NCI-H2171 treated with DMSO at 0.1 percent for 48 hours (cell line): ENCODE measurements at places on chromosomes 4 and X.

- no peak for DNase-seq
These were observed 23.2 kb downstream of the ADD1 start for GRCh38 chr4:2866891-2867290.

GRCh38 chr4:20506827-20507226 is 193.4 kb upstream of the PACRGL start:
- DNase-seq, result no peak

- no peak for DNase-seq
These were observed 24.9 kb upstream of the MTM1 start for GRCh38 chrX:150543230-150544155.

- DNase-seq, result no peak
These were observed 119.1 kb upstream of the OTUD4 start for GRCh38 chr4:145299380-145300076.

- no peak for DNase-seq
These were observed 9.1 kb downstream of the IGFBP7 start for GRCh38 chr4:57100979-57101651.
